Activated CD8-positive, alpha-beta memory T cell treated with anti-CD3 and anti-CD28 coated beads for 4 hours (primary cell): ENCODE measurements at places on chromosomes 12 and 14.

DNA sequence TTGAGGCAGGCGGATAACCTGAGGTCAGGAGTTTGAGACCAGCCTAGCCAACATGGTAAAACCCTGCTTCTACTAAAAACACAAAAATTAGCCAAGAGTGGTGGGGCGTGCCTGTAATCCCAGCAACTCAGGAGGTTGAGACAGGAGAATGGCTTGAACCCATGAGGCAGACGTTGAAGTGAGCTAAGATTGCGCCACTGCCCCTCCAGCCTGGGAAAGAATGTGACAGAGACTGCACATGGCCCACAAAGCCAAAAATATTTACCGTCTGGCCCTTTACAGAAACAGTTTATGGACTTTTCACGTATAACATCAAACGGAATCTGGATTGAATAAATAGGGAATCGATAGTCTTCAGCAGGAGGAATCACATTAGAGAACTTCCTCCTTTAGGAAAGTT, 3.5 kb downstream of the RSRC2 start:
- DNase-seq = no peak

- DNase-seq = no peak
Observed at GRCh38 chr14:68739701-68740100, 53.2 kb downstream of the ZFP36L1 start.

DNA sequence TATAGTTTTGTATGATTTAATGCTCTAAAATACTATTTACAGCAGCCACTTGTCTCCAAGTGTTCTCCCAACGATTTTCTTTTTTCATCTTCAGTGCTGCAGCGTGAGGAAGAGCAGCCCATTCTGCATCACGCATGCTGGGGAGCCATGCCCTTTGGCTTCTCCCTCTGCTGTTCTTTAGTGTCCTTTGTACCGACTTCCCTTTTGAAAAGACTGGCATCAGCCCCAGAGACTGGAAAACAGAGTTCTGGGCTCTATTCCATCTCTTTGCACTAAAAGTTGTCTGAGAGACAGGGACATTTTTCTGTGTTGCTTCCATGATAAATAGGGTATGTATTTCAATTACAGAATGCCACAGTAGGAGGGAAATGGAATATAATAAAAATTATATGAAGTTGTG, 105.1 kb downstream of the RERG start:
- no peak for DNase-seq

DNA sequence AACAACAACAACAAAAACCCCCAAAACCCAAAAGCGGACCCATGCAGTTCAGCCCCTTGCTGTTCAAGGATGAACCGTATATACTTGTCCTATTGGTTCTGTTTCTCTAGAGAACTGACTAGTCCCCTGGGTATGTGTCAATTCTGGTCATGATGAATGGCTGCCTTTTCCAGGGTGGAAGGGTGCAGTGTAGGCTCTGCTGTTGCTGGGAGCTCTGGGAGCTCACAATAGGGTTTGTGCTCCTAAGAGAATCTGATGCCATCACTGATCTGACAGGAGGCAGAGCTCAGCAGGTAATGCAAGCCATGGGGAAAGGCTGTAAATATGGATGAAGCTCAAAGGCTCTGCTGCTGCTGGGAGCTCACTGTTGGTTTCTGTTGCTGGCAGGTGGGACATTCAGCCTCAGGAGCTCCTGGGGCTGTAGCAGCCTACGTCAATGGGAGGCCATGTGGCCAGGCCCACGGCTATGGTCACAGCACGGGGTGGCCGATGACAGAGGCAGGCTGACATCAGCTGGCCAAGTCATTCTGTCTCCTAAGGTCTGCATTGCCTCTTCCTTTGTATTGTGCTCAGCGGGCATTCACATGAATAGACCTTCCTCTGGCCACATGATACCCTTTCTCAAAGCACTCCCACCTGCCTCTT, 37.9 kb downstream of the DLK1 start:
- DNase-seq = no peak

- no peak for DNase-seq
Observed at GRCh38 chr12:132357623-132358186, 28.3 kb upstream of the GALNT9 start.

- no peak for DNase-seq
Observed at GRCh38 chr14:92926180-92926845, 3.4 kb downstream of the CHGA start.

DNA sequence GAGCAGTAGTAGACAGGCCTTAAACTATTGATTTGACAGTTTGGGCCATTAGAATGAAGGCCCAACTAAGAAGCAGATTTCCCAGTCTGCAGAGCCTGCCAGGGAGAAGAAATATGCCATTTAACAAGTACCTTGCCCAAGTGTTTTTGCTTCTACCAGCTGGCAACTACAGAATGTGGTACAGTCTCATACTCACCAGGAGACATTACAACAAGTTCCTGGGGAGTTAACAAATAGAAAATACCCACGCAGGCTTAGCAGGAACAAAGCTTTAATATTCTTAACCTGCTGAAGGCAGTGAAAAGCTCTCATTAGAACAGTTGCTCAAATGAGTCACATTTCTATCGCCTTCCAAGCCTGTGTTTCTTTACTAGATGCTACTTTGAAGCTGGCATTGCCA, 241.0 kb downstream of the TMEM117 start:
- no peak for DNase-seq

DNA sequence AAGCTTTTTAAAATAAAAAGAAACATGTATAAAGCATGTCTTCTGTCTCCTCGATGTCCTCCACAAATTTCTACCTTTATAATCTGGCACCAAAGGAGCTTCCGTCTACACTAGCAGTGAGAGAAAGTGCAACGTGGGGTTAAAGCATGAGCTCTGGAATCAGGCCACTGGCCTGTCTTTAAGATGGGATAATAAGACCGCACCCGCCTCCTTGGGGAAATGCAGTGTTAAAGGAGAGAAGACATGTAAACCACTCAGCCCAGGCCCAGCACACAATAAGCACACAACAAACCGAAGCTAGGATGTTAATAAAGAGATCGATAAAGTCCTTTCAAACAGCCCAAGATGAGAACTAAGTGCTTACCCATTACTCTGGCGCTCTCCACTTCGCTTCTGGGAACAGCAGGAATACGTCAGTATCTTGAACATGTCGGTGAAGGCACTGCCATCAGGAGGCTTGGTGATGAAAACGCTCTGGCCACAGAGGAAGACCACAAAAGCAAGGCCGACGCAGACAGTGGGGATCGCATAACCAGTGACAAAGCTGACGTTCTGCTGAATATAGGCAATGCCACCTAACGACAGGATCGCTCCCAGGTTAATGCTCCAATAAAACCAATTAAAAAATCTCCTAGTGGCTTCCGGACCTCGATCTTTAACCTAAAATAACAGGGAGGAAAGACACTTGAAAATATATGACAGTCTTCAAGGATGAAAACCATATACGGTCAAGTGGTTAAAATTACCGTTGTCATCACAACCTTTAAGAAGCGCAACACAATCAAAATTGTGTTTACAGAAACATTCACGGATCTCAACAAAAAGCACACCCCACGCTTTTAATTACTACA, 9.1 kb downstream of the SLC15A4 start:
- no peak for DNase-seq

GRCh38 chr12:59079002-59079401, 158.7 kb upstream of the LRIG3 start:
- DNase-seq = no peak

GRCh38 chr12:109680264-109681005, 33.2 kb upstream of the FAM222A start:
- DNase-seq = no peak

DNA sequence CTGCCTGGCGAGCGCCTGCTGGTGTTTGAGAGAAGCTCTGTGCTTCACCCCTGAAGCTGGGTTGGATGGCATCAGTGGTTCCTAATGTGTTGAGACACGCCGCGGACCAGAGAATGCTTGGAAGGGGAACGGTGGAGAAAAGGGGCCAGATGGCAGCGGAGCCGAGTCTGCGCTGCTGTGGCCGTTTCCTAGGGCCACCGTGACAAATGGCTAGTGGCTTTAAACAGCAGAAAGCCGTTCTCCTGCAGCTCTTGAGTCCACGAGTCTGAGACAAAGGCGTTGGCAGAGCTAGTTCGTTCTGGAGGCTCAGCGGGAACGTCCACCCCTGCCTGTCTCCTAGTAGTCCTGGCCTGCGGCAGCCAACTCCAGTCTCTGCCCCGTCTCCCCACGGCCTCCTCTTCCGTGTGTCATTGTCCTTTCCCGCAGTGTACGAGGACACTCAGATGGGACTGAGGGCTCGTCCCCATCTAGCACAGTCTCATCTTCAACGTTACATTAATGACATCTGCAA, 103.6 kb downstream of the ADGRD1 start:
- no peak for DNase-seq

- no peak for DNase-seq
Observed at GRCh38 chr12:53014709-53015108, 8.5 kb downstream of the EIF4B start.

GRCh38 chr12:117139025-117139717, 40.0 kb upstream of the TESC start:
- DNase-seq = no peak

GRCh38 chr12:49059045-49059298, 1.6 kb downstream of the KMT2D start:
- DNase-seq = no peak

GRCh38 chr12:88303335-88303734, 161.2 kb downstream of the TMTC3 start:
- DNase-seq = no peak

DNA sequence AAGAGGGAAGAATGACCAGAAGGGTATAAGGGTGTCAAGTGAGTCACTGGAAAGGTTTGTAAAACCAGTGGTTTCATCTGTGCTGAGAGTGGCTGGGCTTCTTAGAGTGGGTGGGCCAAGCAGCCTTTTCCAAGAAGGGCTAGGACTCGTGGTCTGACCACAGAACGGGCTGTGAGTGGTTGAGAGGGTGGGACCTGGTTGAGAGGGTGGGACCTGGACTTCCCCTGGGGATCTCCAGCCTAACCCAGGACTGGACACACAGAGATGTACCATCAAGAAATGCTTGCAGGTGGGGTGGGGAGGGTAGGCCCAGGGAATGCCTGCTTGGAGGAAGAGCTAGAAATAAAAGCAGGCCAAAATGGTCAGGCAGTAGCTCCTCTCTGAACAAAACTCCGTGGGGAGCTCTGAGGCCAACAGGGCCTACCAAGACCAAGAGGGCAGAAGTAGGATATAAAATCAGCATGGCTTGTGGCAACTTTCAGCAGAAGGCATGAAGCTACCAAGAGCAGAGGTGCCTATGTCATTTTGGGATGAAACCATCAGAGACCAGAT, 140.5 kb downstream of the FOXN3 start:
- peak; percentile 37 for DNase-seq

GRCh38 chr12:88493636-88494035, 86.6 kb downstream of the KITLG start:
- no peak for DNase-seq

DNA sequence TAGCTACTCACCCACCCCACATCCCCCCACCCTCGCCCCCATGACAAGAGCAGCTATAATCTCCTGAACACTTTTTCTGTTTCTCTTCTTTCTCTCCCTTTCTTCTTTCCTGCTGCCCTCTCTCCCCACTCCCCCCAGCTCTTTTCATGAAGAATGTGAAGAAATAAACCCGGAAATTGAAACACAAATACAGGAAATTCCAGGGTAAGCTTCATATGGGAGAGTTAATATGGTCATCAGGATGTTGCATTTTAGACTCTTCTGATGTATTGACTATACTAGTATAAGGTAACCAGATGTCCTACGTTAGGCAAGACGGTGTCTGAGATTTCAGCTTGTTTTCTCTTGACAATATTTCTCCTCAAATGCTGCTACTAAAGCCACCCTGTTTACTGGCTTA, 41.6 kb upstream of the LRIG3 start:
- DNase-seq = no peak

GRCh38 chr14:56808383-56809269, 1.7 kb downstream of the OTX2 start:
- no peak for DNase-seq

DNA sequence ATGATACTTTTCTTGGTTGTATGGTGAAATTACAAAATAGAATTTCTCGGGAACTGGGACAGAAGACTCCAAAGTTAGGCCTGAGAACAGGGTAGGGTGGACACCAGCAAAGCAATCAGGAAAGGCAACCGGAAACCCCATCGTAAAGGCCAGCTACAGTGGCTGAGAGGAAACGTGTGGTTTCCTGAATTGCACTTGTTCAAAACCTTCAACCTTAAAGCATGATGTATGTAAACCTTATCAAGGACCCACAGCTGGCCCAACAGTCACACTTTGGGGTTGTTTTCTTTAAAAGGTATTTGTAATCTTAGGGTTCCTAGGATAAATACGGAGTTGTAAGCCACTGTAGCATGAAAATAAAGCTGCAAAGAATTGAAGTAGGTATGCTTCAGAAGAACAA, 2.2 kb upstream of the PTGDR start:
- DNase-seq = no peak

- no peak for DNase-seq
Observed at GRCh38 chr14:96424109-96424989, 32.4 kb downstream of the AK7 start.

DNA sequence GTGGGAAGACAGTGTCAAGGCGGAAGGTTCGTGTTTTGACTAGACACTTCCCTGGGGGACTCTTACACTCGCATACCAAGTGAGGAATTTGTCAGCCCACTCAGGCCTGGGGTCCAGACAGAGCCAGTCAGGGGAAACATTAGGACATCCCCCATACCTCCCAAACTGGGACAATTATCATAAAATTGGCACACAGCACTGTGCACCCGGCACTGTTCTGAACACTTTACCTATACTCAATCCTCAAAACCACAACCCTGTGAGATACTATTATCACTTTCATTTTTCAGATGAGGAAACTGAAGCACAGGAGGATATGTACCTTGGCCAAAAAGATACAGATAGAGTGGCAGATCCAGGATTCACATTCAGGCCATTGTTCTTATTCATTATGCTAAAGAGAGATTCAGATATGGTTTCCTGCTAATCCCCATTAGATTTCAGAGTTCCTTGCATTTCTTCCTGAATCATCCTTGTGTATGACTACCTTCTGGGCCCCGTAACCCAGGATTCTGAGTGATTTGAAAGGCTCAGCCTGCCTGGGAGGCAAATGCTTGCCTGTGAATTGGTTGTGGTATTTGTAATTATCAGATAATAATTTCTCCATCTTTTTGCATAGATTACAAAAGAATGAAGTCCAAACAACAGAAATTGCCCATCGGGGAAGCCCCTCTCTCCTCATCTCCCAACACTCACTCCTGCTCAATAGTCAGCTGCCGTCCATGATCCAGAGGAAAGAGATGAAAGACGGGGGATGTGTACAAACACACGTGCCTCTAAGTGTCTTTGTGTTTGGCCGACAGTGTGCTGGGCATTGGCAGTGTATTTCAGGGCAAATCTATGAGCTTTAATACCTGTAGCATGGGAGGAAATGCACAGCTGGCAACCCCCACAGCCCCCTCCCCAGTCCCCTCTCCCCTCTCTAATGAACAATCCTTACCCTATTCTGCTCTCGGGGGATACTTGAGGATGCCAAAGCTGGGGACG, 4.6 kb downstream of the TAC3 start:
- no peak for DNase-seq

GRCh38 chr12:128830505-128830893, 6.7 kb upstream of the SLC15A4 start:
- no peak for DNase-seq

DNA sequence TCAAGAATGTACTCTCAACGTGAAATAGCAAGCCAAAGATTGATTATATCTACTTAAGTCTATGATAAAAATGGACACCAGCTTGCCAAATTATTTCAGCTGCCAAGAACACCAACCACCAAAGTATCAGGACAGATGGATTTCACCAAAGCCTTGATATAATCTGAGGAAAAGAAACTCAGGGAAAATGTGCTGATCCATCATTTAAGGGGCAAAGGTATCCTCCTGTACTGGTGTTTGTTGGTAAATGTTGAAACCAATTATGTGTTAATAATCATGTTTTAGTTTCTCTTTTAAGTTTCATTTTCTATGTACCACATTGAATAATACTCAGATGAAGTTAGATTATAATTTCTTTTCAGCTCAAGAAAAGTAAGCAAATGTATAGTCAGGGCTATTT, 1284.3 kb upstream of the TMEM132C start:
- DNase-seq = no peak
